Epithelial cell of esophagus (primary cell): ENCODE measurements at places on chromosomes 7 and 10.

- DNase-seq: no peak
These were observed 129.1 kb upstream of the ITGB1 start for GRCh38 chr10:33087152-33087551.

GRCh38 chr10:74502963-74503608 is 323.3 kb upstream of the KAT6B start:
- DNase-seq: peak; percentile 53

DNA sequence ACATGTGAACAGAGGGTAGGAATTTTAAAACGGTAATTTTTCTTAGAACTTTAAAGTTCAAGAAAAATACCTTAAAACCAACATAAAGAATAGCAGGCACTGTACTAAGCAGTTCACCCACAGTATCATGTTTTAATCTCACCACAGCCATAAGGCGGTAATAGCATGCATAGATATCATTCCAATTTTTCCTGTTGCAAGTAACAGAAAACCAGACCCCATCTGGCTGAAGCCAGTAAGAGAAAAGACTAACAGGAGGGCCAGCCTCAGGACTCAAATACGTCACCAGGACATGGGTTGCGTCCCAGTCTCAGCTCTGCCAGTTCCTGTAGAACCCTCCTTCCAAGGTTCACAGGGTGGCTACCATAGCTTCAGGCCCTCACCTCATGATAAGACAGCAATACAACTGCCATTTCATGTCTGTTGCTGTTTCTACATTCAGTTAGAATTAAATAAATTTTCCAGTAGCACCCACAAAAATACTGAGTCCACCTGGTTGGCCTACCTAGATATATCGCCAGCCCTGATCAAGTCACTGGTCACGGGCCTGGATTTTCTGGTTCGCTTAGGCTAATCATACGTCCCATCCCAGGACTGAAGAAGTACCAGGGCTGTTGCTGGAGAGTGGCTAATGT is 2.0 kb upstream of the RNF32 start:
- DNase-seq: no peak

- peak; percentile 18 for DNase-seq
These were observed 2.6 kb upstream of the PRF1 start for GRCh38 chr10:70605161-70605560.

GRCh38 chr7:13989949-13990305 is 461 bp upstream of the ETV1 start:
- no peak for DNase-seq

GRCh38 chr7:127813991-127814541 is 162.1 kb downstream of the SND1 start:
- DNase-seq: no peak

- DNase-seq: no peak
These were observed 54.7 kb upstream of the EGR2 start for GRCh38 chr10:62870866-62871265.

GRCh38 chr10:43064331-43065075 is 12.4 kb upstream of the RET start:
- no peak for DNase-seq

- no peak for DNase-seq
These were observed at the start of gene CYP26C1 for GRCh38 chr10:93059975-93060886. Gene CYP26C1 (plus strand): TSS chr10:93060798. CDS start chr10:93061264, 466 bp downstream.

- DNase-seq: no peak
These were observed 2.2 kb downstream of the PDZD7 start for GRCh38 chr10:101028446-101029337.

GRCh38 chr10:43214071-43214955 is 52.6 kb downstream of the RASGEF1A start:
- peak; percentile 39 for DNase-seq

DNA sequence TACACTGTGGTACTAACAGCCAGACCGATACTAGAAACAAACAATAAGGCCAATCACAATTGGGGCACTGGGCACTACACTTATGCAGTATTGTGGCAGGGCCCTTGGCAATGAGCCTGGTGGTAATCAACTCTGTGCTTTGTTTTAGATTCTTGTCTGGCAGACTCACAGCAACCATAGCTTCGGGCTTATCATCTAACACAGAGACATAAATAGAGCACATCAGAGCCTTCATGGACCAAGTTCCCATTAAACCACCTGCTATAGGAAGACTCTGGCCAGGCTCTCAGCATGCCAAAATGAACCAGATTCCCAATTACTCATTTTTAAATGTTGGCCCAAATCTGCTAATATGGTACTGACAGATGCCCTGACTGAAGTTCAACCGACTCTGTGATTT is 218.6 kb downstream of the DGKI start:
- no peak for DNase-seq

DNA sequence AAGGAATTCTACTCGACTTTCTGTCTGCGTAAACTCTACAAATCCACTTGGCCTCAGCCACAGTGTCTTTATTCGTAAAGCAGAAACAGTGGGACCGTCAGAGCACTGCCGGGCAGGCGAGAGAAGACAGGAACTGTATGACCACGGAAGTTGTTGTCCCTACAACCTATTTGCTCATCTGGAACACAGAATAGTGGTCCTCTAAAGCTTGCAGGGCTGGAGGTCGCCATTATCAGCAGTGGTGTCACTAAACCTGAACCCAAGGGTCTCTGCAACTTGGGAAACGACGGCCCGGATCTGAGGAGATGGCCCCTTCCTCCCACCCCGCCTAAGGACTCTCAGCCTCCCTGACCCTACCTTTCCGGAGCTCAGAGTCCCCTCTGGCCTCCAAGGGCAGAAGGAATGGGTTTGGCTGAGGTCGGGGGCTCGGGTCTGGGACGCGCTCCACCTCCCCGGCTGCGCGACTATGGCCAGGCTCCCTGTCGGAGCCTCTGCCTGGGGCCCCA is 442 bp downstream of the STYXL1 start:
- DNase-seq: no peak

GRCh38 chr10:47184273-47184672 is 115.7 kb upstream of the GDF10 start:
- DNase-seq: peak; percentile 25

DNA sequence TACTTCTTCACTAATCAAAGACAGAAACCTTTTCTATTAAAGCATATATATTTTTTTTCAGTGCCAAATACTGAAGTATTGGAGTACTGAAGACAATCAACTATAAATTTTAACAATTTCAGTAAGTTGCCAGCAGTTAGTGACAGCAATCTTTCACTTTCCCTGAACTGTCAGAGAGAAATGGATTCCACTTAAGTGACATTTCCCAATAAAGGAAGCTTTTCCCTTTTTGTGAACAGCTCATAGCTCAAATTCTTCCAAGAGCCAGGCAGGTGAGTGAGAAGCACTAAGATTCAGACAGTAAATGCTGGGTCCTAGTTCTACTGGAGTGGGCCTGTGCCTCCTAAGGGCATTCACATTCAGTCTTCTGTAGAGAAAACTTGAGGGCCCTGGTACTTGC is 142.0 kb downstream of the SRPK2 start:
- DNase-seq: no peak

- no peak for DNase-seq
These were observed 49.4 kb downstream of the CAV1 start for GRCh38 chr7:116574025-116574822.

GRCh38 chr10:52836816-52837215 is 64.2 kb upstream of the MBL2 start:
- DNase-seq: no peak

- DNase-seq: no peak
These were observed 410.1 kb downstream of the ARL4A start for GRCh38 chr7:13097499-13097898.

DNA sequence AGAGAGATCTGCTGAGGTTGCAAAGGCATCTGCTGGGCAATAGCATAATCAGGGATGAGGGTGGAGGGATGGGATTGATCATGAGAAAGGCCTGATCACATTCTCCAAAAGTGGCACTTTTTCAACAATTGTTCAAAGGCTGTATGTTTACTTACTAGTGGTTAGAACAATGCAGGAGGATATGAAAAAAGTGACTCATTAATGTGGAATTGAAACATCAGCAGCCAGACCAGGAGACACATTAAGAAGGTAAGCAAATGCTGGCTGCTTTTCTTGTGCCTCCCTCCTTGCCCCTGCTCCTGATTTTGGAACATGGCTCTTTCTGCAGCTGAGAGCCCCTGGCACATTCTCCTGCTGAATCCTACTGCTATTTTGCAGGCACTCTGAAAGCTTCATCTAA is 63.5 kb downstream of the FAM204A start:
- DNase-seq: peak; percentile 67

DNA sequence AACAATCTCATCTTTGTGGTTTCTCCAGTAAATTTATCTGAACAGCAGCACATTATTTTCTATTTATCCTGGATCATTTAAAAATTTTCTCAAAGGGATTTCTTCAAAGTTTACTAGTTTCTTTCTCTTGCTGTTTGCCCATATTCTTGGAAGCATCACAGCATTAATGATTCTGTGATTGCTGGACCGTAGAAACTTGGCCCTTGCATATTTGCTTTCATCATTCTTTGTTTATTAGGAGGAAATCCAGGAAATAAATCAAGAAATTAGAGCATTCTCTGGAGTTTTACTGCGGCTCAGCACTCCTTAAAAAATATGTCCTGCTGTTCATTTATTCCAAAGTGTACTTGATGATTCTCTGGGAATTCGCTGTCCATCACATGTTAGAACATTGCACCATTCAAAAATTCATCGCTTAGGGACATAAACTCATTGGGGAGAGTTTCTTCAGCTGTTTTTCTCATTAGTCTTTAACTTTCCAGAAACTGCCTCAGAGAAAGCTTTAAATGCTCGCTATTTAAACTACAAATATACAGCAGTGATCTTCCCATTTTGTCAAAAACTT is 264.0 kb upstream of the CDC14C start:
- no peak for DNase-seq

DNA sequence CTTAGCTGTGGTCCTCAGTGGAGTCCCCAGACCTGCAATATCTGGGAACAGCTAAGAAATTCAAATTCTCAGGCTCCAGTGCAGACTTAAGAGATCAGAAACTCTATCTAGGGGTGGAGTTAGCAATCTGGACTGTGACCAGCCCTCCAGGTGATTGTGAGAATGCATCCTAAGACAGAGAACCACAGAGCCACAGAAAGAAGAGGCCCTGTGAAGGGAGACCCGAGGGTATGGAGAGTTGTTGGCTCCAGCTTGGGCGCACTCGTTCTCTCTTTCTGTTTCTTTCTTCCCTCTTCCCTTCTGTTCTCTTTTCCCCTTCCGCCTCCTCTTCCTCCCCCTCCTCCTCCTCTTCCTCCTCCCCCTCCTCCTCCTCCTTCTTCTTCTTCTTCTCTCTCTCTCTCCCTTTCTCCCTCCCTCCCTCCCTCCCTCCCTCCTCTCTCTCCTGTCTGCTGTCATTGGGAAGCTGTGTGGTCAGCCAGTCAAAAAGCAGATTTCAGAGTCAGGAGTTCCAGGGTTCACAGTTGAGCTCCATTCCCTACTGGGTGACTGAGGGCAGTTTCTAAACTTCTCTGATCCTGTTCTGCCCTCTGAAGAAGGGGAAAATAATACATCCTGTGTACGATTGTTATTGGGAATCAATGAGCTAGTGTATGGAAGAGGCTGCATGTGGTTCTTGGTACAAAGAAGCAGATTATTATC is 62.1 kb upstream of the STEAP1B start:
- no peak for DNase-seq

- DNase-seq: no peak
These were observed 25.8 kb upstream of the EGFR start for GRCh38 chr7:54992871-54993475.

- no peak for DNase-seq
These were observed 102.8 kb downstream of the KAT6B start for GRCh38 chr10:74929197-74929596.

DNA sequence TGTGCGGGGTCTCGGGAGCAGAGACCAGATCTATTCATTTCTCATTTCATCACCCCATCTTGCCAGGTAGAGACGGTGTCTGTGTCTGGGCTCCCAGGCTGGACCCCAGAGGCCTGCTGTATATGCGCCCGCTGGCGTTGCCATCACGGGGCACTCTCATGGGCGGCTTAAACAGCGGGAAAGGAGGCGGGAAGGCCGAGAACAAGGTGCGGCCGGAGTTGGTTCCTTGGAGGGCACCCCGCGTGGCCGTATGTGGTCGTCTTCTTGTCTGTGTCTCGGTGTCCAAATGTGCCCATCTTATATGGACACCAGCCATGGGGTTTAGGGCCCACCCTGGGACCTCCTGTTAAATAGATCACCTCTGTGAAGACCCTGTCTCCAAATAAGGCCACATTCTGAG is 2.1 kb upstream of the CFAP46 start:
- DNase-seq: no peak

DNA sequence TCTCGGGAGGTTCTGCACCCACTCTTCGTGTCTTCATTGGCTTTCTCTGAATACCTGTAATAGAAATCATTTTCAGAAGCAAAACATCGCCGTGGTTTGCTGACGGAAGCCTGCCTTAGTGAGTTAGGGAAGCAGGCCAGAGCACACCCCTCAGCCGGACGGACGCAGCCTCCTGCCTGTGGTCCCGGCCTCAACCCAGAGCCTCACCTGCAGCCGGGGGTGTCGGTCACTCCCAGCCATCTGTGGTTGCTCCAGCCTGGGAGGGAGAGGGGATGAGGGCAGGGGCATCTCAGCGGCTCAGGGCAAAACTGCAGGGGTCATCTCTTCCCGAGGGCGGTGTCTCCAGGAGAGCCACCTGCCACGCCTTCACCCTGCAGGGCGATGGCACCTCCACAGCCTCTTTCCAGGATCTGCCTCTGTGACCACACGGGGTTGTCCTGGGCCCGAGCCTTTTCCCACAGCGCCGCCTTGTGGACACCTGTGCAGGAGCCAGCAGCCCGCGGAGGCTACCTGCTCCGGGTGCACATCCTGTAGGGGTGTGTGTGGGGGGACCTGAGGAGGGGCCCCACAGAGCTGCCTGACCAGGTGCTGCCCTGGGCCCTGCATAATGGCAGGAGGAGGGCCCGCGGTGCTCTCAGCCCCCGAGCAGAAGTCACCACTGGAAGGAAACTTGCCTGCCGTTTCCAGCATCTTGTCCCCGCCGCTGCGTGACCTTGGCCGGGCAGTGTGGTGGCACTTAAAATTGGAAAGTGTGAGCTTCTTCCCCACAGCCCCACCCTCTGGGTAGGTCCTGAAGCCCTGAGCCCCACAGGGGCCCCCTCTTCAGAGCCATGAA is 21.6 kb upstream of the AP5Z1 start:
- peak; percentile 82 for DNase-seq

- no peak for DNase-seq
These were observed 104.0 kb upstream of the KIAA1217 start for GRCh38 chr10:24104895-24105294.

- no peak for DNase-seq
These were observed 22.7 kb upstream of the NKX6-2 start for GRCh38 chr10:132808383-132809231.
